Frontal cortex (tissue), 4 donors: ENCODE measurements at places on chromosomes 5 and 9.

DNA sequence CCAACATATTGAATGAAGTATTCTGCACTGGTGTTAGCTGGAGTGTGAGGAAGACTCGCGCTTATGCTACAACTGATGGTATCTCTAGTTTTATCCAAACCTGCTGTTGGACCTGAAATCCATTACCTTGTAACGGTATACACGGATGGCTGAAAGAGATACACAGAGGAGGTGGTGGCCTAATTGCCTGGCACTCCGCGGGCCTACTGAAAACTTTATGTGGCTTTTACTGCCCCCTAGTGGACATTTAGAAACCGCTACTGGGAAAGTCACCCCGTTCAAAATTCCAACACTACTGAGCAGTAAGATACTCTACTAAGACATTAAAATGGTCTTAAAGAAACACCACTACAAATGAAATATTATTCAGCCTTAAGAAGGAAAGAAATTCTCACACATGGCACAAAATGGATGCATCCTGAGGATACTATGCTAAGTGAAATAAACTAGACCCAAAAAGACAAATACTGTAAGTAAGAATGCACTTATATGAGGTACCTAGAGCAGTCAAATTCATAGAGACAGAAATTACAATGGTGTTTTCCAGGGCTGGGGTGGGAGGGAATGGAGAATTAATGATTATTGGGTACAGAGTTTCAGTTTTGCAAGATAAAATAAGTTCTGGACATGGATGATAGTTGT, 100.4 kb downstream of the TTLL11 start:
- DNase-seq = peak; percentile 65

DNA sequence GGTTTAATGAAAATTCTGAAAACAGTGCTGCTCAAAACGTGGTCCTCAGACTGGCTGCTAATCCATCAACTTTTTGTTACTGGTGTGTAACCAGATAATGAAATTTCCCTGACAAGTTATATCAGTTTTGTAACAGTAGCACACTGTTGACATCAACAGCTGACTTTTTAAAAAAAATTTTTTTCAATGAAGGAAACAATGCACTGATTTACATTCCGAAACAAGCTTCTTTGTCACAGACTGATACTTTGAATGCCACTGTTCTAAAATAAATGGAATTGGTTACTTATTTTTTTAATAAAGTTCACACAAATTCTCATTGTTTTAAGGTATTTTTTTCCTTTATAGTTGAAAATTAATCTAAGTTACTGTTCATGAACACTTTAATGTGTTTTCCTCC, 169.1 kb downstream of the NIPBL start:
- no peak for DNase-seq

DNA sequence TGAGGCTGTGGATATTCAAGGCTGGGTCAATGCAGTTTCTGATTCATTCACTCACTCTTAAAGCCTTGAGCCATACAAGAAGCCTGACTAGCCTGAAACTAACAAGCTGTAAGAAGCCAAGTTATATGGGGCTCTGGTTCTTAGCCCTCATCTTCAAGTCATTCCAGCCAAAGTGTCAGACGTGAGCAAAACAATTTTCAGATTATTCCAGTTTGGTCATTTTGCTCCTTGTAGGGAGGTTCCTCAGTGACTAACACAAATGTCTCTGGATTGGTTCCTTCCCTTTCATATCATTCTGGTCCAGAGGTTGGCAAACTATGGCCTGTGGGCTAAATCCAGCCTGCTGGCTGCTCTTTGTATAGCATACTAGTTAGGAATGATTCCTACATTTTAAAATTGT, 12.5 kb upstream of the SHOC1 start:
- DNase-seq = no peak

DNA sequence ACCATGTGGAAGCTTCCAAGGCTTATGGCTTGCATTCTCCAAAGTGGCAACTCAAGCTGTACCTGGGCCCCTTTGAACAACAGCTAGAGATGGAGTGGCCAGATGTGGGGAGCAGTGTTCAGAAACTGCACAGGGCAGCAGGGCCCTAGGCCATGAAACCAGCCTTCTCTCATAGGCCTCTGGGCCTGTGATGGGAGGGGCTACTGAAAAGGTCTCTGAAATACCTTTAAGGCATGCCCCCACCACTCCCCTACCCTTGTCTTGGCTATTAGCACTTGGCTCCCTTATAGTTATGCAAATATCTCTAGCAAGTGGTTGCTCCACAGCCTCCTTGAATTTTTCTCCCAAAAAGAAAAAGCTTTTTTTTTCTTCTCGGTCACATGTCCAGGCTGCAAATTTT, 1014.6 kb downstream of the DTWD2 start:
- DNase-seq = no peak

- DNase-seq = no peak
Measured at GRCh38 chr5:113084402-113085083, 107.9 kb downstream of the DCP2 start.

DNA sequence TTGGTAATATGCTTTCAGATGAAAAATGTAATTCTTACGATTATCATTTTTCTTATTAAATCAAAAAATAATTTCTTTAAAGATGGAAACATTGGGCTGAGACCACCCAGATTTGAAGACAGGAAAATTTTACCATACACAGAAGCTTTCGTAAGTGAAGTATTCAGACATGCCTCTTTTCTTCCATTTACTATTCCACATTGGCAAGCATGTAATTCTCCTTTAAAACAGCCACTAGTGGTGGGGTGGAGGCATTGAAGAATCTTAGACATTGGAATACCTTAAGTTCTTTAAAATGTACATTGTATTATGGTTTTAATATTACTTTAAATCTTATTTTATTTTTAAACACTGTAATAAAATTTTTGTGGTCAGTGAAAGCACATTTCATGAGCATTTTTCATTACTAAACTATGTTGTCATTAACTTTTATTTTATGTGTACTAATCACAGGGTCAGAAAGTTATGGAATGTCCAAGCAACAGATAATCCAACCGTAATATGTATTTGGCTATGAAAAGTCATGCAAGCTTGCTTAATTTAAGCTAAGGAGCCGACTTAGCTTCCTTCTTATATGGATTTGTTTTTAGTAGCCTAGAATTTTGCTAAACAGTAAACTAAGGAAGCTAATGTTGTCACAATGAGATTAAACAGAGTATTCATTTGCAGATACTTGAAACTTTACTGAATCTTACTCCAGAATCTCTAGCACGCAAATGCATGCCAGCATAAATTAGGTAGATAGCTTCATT, 97.4 kb upstream of the ALDH1A1 start:
- DNase-seq = no peak

GRCh38 chr5:74026310-74026709, 400.3 kb downstream of the ARHGEF28 start:
- no peak for DNase-seq

- DNase-seq = no peak
Measured at GRCh38 chr9:14989811-14990210, 79.6 kb upstream of the FREM1 start.

DNA sequence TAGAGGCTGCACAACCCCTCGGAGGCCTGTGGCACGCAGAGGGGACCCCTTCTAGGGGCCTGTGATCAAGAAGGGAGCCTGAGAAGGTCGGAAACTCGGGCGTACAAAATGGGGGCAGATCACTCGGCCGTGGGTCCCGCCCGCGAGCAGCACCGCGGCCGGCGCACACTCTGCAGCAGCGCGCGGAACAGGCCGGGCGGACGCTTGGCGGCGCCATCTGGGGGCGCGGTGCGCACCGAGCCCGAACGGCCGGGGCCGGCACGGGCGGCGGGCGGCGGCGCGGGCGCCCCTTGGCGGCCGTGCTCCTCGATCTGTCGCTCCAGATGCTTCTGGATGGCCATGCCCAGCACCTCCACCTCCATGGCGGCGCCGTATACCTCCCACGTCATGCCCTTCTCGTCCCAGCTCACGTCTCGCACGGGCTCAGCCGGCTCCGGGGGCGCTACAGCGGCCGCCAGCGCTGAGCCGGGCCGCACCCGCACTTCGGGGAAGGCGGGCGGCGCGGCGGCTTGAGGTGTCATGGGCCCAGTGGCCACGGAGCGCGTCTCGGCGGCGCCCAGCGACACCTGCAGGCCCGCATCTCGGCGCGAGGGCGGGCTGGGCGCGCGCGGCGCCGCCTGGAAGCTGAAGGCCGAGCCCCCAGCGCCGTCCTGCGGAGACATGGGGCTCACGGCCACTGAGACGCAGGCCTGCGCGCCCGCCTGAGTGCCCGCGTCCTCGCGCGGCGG, 13.1 kb downstream of the GPRIN1 start:
- no peak for DNase-seq

GRCh38 chr5:55159763-55160492, at the start of gene GPX8:
Gene GPX8, plus strand, starts transcription at chr5:55160171. Its CDS starts 22 bp downstream, at chr5:55160193.
- no peak for DNase-seq

GRCh38 chr9:73869264-73869663, 627.9 kb upstream of the RORB start:
- no peak for DNase-seq

GRCh38 chr5:79963261-79964061, 27.6 kb downstream of the MTX3 start:
- no peak for DNase-seq
